ENCODE measurements at places on chromosomes 16 and 17. TPM values are rescaled to one million over a fixed set of nuclear protein-coding genes. Genes with fewer than 3 reads are reported as not detected.

TP53TG3B gene
- total RNA-seq = 0.21 TPM

UMOD gene
- not detected for total RNA-seq

GFER gene
- total RNA-seq = 9.0 TPM

TBX2 gene
- total RNA-seq = 0.10 TPM

CD300LF gene
- 20.5 TPM for total RNA-seq

Data from mononuclear cell (primary cell).